ENCODE measurements at places on chromosomes 16 and 17. TPM values are rescaled to one million over a fixed set of nuclear protein-coding genes. Genes with fewer than 3 reads are reported as not detected.

CD300E gene
- total RNA-seq: 0.35 TPM

DNA sequence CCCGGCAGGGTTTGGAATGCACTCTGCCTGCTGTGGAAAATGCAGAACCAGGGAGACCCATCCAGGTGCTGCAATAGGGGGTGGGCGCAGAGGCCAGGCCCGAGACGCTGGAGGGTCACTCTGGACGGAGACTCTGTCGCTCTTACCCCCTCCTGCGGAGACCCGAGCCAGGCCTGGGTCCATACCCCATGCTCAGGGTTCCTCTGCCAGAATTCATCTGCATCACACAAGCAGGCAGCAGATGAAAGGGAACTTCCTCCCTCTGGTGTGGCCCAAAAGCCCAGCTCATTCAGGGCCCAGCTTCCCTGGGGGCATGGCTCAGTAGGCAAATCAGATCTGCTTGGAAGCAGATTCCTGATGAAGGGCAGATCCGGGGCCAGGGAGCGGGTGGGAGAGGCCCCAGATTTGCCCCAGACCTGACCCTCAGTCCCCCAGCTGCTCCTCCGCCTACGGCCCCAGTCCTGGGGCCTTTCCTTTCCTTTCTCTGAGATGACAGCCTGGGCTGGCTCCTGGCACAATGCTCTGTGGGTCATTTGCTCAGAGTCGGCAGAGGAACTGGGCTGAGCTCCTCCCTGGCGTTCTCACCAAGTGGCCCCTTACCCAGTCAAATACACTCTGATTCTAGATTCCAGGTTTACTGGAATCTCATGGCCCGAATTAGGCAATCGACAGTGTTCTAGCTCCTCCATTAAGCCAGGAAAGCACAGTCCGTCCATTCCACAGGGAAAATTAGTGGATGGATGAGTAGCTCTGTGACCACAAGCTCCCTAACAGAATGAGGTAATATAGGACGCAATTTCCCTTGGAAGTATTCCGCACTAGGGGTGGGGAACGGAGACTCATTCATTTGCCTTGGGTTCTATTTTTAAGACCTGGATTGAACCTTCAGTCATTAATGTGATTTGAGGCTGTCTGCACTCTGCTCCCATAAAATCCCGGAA, 19.1 kb upstream of the RASD1 start:
- no peak for DNase-seq

DNA sequence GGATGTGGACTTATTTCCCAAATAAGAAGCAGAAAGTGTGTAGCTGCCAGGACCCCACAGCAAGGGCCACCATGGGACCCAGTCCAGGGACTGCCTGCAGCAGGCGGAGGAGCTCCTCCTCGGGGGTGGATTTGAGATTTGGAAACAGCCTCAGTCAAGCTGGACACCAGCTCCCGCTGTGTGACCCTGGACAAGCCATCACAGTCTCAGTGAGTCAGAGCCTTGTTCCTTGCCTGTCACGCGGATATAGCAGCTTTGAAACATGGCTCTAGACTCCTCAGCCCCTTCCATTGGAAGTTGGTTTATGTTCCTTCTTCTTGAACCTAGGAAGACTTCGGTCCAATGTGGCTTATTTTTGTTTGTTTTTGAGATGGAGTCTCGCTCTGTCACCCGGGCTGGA, 12.5 kb upstream of the DPEP1 start:
- DNase-seq: no peak

GRCh38 chr16:89633064-89633631, 19.7 kb downstream of the DPEP1 start:
- DNase-seq: no peak

DNA sequence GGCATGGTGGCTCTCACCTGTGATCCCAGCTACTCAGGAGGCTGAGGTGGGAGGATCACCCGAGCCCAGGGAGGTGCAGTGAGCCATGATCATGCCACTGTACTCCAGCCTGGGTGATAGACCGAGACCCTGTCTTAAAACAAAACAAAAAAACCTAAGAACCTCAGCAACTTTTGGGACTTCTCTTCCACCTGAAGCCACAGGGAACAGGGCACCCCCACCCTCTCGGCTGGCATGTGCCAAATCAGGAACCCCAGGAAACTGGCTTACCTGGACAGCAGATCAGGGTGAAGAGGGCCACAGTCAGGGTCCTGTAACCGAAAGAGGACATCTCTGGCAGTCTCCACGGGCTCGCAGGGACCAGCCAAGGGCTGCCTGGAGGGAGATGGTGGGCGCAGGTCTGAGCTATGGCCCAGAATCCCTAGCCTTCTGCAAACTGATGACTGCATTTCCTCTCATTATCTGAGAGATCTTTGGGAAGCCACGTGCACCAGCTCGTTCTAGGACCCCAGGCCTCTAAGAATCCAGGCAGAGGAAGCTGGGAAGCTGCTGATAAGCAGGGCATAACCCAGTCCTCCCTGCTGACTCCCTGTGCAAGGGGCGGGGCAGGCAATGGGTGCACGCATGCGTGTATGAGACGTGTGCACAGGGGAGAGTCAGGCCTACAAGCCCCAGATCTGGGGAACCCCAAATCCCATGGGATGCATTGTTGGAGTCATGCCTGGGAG, 8.4 kb downstream of the PRR29 start:
- DNase-seq: no peak

DNA sequence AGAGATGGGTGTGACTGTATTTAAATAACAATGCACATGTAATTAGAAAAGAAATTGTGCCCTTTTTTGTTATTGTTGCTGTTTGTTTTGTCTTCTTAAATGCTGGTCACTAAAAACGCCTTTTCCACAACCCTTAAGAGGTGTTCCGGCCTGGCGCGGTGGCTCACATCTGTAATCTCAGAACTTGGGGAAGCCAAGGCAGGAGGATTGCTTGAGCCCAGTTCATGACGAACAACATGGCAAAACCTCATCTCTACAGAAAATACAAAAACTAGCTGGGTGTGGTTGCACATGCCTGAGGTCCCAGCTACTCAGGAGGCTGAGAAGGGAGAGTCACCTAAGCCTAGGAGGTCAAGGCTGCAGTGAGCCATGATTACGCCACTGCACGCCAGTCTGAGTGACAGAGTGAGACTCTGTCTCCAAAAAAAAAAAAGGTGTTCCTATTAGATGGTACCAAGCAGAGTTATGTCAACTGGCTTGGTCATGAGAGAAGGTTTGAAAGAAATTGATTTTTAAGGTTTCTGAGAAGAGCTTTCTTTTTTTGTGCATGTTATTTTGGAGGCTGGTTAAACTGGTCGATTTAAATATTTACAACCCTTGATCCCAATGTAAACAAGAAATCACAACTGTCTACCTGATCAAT, 23.5 kb upstream of the RFFL start:
- peak; percentile 40 for DNase-seq

DNA sequence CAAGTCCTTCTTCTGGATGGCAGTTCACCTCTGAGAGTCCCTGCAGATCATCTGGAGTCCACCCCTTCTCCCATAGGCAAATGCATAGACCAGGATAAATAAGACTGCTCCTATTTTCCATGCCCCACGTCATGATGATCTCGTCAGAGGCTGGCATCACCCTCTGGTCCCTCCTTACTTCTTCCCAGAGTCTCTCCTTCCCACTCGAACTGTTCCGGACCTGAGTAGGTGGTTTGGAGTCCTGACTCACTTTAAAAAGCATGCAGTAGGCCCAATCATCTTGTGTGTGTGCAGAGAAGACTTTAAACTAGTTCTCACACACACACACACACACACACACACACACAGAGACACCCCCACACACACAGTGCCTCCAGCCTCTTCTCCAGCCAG, 72.0 kb downstream of the SOX9 start:
- DNase-seq: no peak
